ENCODE measurements at places on chromosomes 5 and 9.

GRCh38 chr9:136726631-136727191, 14.3 kb downstream of the DIPK1B start:
- DNase-seq = no peak

GRCh38 chr5:126961702-126962101, 68.7 kb downstream of the MARCHF3 start:
- no peak for DNase-seq

GRCh38 chr9:84189904-84190303, 150.7 kb downstream of the SLC28A3 start:
- no peak for DNase-seq

DNA sequence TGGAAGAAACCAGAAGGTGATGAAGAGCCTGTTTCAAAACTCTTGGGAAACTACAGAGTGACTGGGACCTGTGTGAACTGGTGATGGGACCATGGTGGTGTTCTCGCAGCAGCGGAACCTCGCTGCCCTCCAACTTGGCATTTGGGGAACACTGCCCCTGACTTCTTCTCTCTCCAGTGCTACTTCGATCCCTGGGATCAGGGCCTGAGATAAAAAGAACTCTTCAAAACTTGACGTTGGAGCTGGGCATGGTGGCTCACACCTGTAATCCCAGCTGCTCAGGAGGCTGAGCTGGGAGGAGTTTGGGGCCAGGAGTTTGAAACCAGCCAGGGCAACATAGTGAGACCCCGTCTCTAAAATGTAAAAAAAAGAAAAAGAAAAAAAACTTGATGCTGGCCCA, 18.1 kb downstream of the PITX1 start:
- no peak for DNase-seq

DNA sequence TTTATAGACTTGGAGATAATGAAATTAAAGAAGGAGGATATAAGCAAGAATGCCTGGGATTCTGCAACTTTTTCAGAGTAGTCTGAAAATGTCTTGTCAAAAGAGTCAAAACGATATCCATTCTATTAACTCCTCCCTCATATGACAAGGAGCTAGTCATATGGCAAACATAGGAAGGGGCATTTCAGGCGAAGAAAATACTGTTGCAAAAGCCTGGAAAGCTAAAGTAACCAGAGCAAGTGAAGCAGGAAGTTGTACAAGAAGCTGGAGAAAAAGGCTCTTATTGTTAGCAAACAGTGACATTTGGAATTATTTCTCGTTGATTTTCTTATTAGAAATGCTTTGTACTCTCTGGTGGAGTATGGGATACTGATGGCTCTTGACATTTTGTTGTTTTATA, 94.0 kb upstream of the PTPRD start:
- no peak for DNase-seq

DNA sequence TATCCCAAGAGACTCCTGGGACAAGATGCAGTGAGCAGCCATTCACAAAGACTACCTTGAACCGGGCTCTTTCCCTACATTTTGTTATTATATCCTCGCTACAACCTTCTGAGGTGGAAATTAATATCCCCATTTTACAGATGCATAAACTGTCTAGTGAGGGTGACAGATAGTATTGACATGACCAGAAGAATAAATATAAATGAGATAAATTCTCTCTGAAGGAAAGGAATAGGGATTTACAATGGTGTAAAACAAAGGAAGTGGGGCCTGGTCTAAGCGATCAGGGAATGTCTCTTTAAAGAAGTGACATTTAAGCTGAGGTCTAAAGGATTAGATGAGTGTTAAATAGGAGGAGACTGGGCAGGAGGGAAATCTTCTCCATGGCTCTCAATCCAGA, 43.5 kb upstream of the KCNMB1 start:
- no peak for DNase-seq

DNA sequence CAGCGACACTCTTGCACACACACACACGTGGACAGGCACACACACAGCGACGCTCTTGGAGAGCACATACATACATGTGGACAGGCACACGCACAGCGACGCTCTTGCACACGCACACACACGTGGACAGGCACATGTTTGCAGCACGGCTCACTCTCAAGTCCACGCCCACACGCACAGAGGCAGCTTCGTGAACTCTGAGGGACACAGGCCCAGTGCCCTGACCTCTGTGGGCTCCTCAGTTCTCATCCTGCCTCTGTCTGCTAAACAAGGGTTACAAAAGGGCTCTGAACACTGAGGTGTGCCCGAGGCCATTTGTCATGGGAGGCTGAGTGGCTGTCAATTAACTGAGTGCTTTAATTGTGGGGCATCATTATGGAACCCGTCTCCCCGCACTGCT, 558.8 kb upstream of the ADAMTS16 start:
- DNase-seq = no peak

DNA sequence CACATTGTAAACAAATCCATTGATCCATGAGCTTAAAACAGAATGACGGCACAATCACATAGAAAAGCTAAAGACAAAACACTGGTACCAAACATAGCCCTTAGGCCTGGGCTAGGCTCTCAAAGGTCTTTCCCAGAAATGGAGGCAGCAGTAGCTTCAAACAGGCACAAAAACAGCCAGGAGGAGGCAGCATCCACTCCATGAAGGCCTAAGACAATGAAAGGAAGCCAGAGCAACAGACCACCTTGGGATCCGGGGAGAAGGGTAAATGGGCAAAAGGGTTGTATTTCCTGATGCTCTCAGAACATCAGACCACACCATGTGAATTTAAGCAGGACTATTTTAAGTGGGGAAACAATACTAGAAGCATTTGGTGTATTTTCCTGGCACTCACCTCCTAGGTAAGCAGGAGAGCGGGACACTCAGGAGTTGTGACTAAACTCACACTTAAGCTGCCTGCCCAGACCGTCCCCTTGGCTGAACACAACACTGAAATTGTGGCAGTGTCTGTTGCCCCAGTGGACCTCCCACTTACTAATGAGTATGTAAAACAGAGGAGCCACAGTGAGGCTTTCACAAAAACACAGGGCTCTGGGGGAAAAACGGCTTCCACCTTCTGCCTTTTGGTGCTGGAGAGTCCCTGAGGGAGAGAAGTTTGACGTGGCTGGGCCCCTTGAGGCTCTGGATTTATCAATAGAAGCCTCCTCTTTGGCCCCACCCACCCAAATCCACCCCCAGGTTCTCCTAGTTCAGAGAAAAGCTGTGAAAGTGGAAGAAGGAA, 11.9 kb downstream of the GNPDA1 start:
- no peak for DNase-seq

GRCh38 chr9:85377731-85378289, 363.9 kb downstream of the AGTPBP1 start:
- DNase-seq = no peak

GRCh38 chr5:140049713-140050112, 6.6 kb upstream of the NRG2 start:
- DNase-seq = no peak

GRCh38 chr9:79580055-79580454, 8.3 kb downstream of the TLE4 start:
- DNase-seq = no peak

- no peak for DNase-seq
Measured at GRCh38 chr5:77077829-77078176, 9.3 kb downstream of the ZBED3 start.

GRCh38 chr9:36442710-36443109, 42.6 kb upstream of the RNF38 start:
- no peak for DNase-seq

DNA sequence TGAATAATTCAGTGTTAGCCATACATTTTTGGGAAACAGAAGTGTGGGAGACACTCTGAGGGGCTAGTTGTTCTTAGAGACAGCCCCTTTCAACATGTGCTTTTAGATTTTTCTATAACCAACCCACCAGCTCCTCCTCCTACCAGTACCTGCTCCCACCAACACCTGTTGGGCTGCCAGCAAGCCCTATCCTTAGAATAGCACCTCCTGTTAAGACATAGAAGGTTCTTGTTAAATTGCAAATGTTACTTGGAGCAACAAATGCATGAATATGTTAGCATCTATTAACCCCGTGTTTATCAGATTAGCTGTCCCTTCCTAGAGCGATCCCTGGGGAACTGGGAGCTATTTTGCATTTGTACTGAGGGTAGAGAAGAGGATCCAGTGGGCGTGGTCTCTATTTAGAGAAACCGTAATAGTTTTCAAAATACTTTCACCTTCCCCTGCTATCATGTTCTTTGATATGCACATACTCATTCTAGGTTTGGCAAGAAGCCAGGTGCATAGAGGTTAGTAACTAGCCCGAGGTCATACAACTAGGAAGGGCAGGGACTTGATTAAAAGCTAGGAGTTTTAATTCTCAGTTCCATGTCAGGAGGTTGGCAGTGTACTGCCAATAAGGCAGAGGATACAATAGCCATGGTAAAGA, 334.4 kb downstream of the KCTD16 start:
- DNase-seq = no peak

DNA sequence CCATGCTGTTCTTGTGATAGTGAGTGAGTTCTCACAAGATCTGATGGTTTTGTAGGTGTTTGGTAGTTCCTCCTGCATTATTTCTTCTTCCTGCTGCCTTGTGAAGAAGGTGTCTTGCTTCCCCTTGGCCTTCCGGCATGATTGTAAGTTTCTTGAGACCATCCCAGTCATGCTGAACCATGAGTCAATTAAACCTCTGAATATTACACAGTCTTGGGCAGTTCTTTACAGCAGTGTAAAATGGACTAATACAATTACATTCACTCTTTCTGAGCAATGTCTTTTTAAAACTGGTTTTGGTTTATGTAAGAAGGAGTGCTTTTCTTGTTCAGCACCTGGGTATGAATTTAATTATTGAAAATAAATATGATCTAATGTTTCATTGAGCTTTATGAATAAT, 50.7 kb upstream of the ARRDC3 start:
- DNase-seq = no peak

DNA sequence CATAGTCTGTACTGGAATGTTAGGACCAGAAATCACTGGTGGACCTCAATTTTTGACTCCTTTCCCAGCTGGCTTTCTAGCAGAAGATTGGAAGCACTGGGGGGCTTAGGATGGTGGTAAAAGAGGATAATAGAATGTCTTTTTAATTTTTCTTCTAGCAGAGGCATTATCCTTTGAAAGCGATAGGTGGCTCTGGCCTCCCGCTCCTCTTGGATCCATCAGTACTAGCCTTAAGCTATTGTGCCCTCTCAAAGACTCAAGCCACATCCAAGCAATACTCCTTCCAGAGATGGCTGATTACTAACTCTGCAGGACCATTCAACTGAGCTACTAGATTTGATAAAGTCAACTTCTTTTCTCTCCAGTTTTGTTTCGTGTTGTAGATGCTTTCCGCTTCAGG, 610.6 kb downstream of the CDH12 start:
- DNase-seq = no peak

GRCh38 chr5:23316060-23316591, 191.3 kb upstream of the PRDM9 start:
- DNase-seq = no peak

DNA sequence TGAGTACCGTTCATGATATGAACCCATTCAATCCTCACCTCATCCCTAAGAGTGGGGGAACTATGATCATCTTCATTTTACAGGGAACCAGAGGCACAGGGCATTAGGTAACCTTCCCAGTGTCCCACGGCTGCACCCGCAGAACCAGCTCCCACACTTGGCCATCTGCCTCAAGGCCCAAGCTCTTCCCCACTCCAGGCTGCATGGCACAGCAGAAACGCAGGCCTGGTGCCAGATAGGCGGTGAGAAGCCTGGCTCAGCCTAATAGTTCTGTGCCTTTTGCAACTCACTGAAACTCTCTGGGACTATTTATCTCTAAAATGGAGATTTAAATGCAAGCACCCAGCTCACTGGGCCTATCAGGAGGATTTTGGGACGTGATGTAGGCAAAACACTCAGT, 90.8 kb upstream of the ZNF618 start:
- DNase-seq = no peak
